ENCODE measurements at places on chromosomes 12 and 14.

- DNase-seq, result no peak
Observed at GRCh38 chr12:21631367-21631766, 26.3 kb downstream of the LDHB start.

DNA sequence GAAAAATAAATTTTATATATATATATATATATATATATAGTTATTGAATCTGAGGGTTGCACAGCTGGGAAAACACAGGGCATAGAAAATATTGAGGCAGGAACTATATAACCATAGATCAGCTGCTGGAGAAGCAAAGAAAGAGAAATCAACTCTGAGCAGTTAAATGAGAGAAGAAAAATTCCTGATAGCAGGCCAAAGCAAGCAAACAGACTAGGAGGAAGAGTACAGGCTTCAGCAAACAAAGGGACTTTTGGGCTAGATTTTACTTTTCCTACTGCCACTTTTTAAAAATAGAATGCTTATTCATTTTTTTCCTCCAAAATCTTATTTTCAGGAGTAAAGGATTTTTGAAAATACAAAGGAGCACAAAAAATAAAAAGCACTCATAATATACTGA is 216.0 kb upstream of the PRKD1 start:
- no peak for DNase-seq

DNA sequence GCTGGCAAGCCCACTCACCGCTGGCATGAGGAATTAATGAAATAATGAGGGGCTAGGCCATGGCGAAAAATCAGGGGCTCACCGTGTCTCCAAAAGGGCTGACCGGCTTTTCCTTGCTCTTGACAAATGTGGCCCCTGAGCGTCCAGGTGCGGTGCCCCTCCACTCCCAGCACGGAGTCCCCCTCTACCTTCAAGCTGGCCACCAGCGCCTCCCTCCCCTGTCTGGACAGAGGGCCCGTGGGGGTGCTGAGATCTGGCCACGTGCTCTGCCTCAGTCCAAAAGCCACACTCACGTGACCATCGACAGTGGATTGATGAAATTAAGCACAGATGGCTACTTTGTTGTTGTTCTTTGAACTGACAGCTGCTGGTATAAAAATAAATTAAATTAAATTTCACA is 78.8 kb upstream of the BCL11B start:
- no peak for DNase-seq

DNA sequence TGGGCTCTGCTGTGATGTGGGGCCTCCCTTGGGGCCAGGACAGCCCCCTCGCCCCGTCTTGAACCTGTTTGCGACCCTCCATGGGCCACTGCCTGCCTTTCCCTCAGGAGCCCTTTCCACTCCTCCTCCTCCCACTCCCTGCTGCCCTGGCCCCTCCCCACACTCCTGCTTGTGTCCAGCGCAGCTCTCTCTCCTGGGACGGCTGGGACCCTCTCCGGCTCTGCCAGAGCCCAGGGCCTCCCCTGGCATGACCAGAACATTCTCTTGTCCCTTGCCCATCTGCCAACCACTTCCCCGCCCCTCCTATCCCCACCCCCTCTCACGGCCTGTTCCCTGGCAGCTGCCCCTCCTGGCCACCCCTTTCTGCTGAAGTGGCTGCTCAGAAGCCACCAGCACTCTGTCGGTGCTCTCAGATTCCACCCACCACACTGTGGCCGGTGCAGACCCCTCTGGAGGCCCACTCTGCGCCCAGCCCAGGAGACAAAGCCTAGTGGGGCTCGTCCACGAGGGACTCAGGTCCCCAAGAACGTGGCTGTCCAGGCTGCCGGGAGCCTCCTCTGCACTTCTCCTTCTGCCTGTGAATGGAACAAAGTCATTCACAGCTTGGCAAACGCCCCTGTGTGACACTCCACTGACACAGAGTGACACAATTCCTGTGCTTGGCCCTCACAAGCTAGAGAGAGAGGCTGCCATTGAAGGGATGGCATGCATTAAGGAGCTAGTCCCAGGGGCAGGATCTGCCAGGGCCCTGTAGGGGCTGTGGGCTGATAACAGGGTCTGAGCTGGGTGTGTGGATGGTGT is 1.4 kb downstream of the ASPG start:
- no peak for DNase-seq

- DNase-seq, result no peak
Observed at GRCh38 chr12:25020621-25021243, 71.8 kb upstream of the BCAT1 start.

GRCh38 chr14:100140452-100141078 is 18.9 kb downstream of the DEGS2 start:
- no peak for DNase-seq

DNA sequence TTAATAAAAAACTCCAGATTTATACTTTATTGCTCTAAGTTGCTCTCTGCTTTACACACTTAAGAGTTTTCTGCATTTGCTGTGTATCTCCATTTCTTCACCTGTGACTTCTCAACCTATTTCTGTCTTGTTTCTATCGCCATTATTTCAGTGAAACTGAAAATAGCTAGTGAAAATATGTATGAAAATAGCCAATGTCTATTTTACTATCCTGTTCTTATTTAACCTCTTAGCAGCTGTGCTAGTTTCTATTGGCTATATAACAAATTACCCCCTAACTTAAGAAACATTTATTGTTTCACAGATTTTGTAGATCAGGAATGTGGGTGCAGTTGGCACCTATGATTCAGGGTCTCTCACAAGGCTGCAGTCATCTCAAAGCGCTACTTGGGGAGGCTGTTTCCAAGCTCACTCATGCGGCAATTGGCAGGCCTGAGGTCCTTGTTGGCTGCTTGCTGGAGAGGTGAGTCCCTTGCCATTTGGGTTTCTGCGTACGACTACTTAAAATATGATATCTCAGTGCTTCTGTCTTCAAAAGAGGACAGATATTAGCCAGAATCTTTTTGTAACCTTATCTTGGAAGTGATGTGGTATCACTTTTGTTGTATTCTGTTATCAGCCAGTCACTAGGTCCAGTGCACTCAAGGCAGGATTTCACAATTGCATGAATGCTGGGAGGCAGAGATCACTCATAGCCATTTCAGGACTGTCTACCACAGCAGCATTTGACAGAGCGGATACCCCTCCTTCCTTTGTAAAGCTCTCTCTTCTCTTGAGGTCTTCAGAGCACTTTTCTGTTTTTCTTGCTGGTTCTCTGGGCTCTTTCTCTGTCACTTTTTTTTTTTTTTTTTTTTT is 7.2 kb downstream of the ERC1 start:
- DNase-seq, result no peak

- DNase-seq, result no peak
Observed at GRCh38 chr12:110858848-110859247, 12.1 kb downstream of the CCDC63 start.

DNA sequence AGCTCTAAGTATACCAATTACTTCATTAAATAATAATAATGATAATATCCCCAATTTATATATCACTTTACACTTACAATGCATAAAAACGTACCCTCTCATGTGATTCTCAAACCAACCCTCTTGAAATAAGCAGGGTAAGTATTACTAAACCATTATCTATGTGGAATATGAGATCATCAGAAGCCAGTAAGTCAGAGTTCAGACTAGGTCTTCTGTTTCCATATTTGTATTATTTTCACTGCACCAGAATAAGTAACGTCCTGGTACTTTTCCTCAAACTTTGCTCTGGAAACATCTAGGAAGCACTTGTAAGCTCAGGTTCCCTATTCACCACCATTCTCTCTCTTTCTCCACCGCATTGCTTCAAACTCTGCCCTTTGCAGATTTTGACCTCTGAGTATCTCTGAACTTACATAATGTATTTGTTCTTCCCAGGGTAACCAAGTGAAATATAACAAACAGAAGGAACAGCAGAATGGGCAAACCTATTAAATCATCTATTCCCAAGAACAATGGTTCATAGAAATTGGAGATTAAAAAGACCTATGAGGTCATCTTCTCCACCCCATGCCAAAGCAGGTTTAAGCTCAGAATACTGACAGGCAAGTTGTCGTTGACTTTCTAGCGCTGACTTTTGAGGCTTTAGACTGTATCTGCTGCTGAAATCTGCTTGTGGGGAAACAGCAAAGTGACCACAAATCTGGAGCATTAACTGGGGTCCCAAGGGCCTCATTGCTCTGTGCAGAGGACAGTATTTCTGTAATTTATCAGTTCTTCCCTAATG is 161.3 kb upstream of the FAR2 start:
- DNase-seq, result no peak

GRCh38 chr12:6688543-6688998 is 604 bp downstream of the ZNF384 start:
- DNase-seq, result peak; percentile 21

- no peak for DNase-seq
Observed at GRCh38 chr14:104689109-104689880, at the start of gene INF2. INF2 (plus strand) TSS chr14:104689618; CDS start chr14:104701366, 11,748 bp downstream.

DNA sequence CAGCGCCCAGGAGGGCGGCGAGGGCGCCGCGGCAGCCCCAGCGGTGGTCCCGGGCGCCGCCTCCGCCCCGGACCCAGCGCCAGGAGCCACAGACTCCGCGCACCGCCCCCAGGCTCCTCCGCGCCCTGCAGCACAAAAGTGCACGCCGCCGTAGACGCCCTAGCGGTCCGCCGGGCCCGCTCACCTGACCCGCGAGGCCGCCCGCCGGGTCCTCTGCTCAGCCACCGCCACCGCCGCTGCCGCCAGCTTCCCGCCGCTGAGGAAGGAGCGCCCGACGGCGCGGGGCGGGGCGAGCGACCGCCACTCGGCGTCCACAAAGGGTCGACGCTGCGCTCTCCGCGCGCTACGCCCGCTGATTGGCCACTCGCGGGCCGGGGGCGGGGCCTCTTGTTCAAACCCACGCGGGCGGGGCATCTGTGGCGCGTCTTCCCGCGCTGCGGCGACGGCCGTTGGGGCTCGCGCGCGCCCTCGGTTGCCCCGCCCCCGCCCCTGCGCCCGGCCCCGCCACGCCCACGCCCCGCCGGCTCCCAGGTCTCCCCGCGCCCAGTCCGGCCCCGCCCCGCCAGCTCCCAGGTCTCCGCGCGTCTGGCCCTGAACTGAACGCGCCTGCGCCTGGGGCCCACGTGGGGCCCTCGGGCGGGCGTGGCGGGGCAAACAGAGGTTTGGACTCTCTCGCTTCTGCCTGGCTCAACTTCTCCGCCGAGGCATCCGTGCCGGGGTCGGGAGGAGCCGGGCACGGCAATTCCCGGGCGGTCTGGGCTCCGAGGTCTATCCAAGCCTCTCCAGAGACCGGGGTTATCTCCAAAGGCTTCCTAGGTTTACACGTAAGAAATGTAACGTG is at the start of gene CDCA4:
TSS of gene CDCA4 (minus strand) at position 269 of the 841 bp plus-strand sequence. CDS start 9,154 bp downstream, outside the sequence.
- peak; percentile 98 for DNase-seq

DNA sequence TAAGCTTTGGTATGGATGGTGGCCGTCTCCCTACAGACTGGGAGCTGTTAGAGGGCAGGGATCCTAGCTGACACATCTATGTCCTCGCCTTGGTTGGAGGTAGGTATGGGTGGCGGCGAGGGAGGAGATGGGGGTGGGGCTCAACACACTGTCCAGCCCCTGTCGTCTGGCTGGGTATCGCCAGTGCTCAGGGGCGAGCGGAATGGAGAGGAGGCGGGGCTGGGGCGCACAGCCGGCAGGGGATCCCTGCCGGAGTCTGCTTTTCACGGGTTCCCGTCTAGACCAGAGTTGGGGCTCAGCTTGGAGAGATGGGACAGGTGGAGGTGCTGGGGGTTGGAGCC is 16.1 kb downstream of the TAMALIN start:
- no peak for DNase-seq

DNA sequence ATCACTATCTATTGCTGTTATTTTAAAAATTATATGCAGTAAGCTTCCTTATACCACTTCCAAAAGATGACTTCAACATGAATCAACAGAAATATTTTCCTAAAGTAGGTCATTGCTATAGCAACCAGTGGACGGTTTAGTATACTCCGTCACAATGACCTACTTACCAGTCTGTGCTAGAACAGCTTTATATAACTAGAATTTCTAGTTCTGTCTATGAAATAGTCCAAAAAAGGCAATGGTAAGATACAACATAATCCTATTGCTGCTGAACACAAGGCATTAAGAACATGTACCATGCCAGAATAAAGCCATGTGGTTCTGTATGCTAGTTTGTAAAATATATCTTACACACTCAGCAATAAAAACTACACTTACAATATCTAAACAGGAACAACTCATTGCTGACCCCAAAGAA is 40.7 kb upstream of the MTERF2 start:
- DNase-seq, result no peak

DNA sequence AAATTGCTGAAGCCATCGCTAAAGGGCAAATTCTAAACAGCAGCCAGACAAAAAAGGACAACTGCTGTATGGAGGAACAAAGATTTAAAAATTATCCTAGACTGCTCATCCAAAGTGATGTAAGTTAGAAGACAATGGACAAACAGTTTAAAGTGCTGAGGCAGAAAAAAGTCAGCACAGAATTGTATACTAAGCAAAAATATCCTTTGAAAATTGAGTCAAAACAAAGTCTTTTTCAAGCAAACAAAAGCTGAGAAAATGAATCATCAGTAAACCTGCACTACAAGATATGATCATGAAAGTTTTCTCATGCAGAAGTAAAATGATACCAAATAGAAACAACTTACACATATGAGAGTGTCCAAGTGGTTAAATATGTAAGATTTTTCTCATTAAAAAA is 43.6 kb downstream of the EML5 start:
- no peak for DNase-seq

- DNase-seq, result no peak
Observed at GRCh38 chr14:64107438-64107837, 186.7 kb downstream of the ESR2 start.

- DNase-seq, result no peak
Observed at GRCh38 chr12:111881716-111882115, 39.7 kb downstream of the MAPKAPK5 start.

- DNase-seq, result no peak
Observed at GRCh38 chr12:80186727-80187217, 87.4 kb downstream of the OTOGL start.

- DNase-seq, result no peak
Observed at GRCh38 chr14:75096959-75097358, 27.5 kb downstream of the ZC2HC1C start.

DNA sequence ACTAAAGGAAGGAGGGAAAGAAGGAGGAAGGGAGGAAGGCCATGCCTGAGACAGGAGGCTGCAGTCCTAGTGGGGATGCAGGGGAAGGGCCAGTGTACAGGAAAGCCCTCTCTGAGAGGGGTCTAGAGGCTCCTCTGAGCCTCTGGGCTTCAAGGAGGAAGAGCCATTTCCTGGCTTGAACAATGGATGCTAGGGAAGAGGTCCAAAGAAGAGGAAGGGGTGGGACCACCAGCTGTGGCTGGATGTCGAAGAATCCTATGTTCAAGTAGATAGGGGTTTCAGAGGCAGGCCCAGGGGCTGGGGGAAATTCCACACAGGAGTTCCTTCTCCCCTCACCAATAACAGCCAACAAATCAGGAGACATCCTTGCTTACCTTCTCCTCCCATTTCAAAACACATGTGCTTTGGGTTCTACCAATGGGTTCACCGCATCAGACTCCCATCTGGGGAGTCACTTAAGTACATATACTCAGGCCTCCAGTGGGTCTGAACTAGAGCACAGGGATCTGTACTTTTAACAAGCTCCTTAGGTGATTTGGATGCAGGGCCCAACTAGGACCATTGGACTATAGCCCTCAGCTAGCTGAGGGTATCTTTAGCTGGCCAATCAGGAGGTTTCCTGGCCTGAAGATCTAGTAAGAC is 32.4 kb downstream of the PRPF40B start:
- no peak for DNase-seq

- DNase-seq, result no peak
Observed at GRCh38 chr12:63151623-63152320, 771 bp upstream of the AVPR1A start.

- DNase-seq, result no peak
Observed at GRCh38 chr14:23942587-23942986, 11.0 kb upstream of the DHRS4 start.

- no peak for DNase-seq
Observed at GRCh38 chr12:27398466-27398865, 48.1 kb upstream of the SMCO2 start.

GRCh38 chr12:52580496-52580895 is 6.9 kb upstream of the KRT74 start:
- DNase-seq, result no peak

GRCh38 chr12:44484862-44485261 is 391.3 kb downstream of the NELL2 start:
- no peak for DNase-seq
